Mesothelial cell of epicardium (in vitro differentiated cells): ENCODE measurements at places on chromosomes 5 and 9. TPM values are rescaled to one million over a fixed set of nuclear protein-coding genes. Genes with fewer than 3 reads are reported as not detected.

The NIPAL4 gene
- total RNA-seq, result 0.18 to 0.49 TPM (median 0.40 TPM) in 3 replicates

GRCh38 chr5:173746047-173746646, 129.7 kb upstream of the BOD1 start:
- no peaks in the 10 kb centered on the region for H3K36me3 ChIP-seq
- H3K4me1 ChIP-seq, result peaks cover 32% of the 10 kb centered on the region
- H3K4me3 ChIP-seq, result no peak overlapping the region
- DNase-seq, result no peak
- H3K27ac ChIP-seq, result no peak overlapping the region

DNA sequence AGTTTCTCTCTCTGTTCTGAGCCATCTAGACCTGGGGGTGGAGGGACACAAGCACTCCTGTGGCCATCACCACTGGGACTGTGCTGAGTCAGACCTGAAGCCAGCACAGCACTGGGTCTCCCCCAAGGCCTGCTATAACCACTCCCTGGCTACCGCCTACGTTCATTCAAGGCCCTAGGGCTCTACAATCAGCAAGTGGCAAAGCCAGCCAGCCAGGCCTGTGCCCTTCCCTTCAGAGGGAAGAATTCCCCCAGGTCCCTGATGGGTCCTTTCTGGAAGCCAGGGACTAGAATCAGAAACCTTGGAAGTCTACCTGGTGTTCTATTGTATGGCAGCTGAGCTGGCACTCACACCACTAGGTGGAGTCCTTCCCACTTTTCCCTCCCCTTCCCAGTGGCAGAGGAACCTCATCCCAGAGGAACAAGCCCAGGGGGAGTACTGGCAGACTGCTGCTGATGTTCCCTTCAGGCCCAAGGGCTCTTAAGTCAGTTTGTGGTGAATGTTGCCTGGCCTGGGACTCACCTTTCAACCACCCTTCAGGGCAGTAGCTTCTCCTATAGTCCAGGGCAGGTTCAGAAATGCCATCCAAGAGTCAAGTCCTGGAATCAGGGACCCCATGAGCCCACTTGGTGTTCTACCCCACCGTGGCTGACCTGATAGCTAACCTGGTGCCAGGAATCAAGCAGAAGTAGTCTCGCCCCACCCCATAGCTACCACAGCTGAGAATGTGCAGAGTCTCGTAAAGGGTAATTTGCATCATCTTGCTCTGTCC, 20.0 kb downstream of the JMY start:
- H3K4me3 ChIP-seq, result no peak overlapping the region
- DNase-seq, result no peak
- peaks cover 19% of the 10 kb centered on the region for H3K4me1 ChIP-seq
- peaks cover 13% of the 10 kb centered on the region for H3K36me3 ChIP-seq

- DNase-seq, result no peak
- no peaks in the 10 kb centered on the region for H3K36me3 ChIP-seq
- H3K4me1 ChIP-seq, result peaks cover 2% of the 10 kb centered on the region
- H3K4me3 ChIP-seq, result no peak overlapping the region
Observed at GRCh38 chr5:57931352-57931751, 448.7 kb upstream of the ACTBL2 start.

DNA sequence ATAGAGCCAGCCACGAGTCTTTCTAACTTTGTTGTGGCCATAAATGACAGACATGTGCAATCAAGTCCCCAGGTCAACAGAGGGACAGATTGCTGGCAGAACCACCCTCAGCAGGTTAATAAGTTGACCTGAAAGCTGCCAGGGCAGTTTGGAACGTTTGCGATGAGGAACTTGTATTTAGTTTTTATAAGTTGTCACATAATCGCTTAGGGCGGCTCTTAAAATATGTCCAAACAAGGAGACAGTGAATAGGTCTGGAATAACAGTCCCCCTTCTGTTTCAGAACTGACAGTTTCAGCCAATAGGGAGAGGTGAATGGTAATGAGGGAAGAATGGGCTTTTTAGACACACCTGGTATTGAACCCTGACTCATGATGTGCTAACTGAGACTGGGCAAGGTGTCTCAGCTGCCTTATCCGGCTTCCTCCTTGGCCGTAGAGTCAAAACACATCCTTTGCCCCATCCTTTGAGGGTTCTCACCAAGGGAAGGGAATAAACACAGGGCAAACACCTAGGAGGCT, 33.6 kb upstream of the GABRP start:
- no peak overlapping the region for H3K4me3 ChIP-seq
- no peaks in the 10 kb centered on the region for H3K36me3 ChIP-seq
- no peaks in the 10 kb centered on the region for H3K27me3 ChIP-seq
- no peak for DNase-seq
- H3K27ac ChIP-seq, result peak overlapping the region; percentile 99
- H3K4me1 ChIP-seq, result peaks cover 86% of the 10 kb centered on the region

DNA sequence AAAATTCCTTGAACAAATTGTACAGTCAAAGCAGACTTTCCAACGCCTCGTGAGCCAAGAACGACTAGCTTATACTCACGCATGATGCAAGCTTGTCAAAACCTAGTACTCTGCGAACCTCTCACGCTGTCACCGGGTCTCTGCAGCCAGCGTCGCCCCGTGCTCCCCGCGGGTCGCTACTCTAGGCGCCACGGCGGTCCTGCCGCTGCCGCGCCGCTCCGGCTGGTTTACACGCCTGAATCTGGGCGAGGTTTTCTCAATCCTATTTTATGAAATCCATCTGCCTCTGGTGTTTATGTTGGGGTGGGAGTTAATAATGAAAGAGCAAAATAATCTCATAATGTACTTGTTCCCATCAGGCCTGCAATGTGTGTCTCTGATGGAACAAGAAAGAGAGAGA, 90.9 kb downstream of the SV2C start:
- no peak overlapping the region for H3K4me3 ChIP-seq
- H3K27me3 ChIP-seq, result no peaks in the 10 kb centered on the region
- no peak for DNase-seq
- peaks cover 15% of the 10 kb centered on the region for H3K4me1 ChIP-seq

GRCh38 chr9:132670457-132671391, at the start of gene GTF3C4:
TSS of gene GTF3C4 (plus strand) at chr9:132670464. CDS start at chr9:132670599, 135 bp downstream.
- H3K36me3 ChIP-seq, result peaks cover 1% of the 10 kb centered on the region
- peak within 1 kb of the TSS; percentile 91 for H3K4me3 ChIP-seq
- peaks cover 38% of the 10 kb centered on the region for H3K4me1 ChIP-seq
- peak within 1 kb of the TSS; percentile 95 for H3K27ac ChIP-seq
